Mesenteric fat pad (tissue), 1 donor: ENCODE measurements at places on chromosomes 16 and 17. TPM values are rescaled to one million over a fixed set of nuclear protein-coding genes. Genes with fewer than 3 reads are reported as not detected.
A peak's percentile ranks its signal among the peaks of the same experiment; 100 is the strongest.

The MATCAP1 gene
- total RNA-seq = 14.5 TPM

- no peak for DNase-seq
These were observed 140.2 kb downstream of the PITPNC1 start for GRCh38 chr17:67517325-67517724.

GRCh38 chr17:5209396-5209795 lies 17.7 kb upstream of the ZNF594 start:
- no peak for DNase-seq

- DNase-seq = no peak
These were observed 977 bp upstream of the CA10 start for GRCh38 chr17:52159246-52160135.

DNA sequence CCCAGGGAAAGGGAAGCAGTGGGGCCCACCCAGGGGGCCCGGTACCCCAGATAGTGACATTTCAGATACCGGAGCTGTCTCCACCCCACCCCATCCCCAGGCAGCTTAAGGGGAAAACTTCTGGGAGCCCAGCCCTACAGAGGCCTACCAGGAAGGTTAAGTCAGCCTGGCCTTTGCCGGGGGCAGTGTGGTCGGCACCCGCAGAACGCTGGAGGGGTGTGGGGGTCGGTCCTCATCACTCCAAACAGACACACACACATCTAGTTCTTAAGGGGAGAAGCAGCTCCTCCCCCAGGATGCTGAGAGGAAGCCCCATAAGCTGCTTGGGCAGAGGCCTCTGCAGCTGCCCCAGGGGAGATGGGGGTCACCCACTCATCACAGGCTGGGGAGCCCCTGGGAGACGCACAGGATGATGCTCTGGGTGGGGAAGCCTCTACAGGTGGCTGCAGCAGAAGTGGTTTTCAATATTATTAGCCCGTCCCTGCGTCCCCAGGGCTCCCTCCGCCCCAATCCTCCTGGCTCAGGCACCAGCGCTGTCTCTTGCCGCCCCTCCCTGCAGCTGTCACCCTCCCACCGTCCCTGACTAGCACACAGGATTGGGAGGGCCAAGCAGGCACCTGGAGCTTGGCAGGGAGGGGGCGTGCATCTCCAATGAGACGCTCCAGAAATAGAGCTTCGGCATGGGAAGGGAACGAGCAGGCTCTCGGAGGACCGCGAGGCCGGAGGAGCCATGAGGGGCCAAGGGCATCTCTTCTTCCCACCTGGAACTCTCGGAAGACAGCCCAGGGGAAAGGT lies 1.4 kb upstream of the ABR start:
- no peak for DNase-seq

DNA sequence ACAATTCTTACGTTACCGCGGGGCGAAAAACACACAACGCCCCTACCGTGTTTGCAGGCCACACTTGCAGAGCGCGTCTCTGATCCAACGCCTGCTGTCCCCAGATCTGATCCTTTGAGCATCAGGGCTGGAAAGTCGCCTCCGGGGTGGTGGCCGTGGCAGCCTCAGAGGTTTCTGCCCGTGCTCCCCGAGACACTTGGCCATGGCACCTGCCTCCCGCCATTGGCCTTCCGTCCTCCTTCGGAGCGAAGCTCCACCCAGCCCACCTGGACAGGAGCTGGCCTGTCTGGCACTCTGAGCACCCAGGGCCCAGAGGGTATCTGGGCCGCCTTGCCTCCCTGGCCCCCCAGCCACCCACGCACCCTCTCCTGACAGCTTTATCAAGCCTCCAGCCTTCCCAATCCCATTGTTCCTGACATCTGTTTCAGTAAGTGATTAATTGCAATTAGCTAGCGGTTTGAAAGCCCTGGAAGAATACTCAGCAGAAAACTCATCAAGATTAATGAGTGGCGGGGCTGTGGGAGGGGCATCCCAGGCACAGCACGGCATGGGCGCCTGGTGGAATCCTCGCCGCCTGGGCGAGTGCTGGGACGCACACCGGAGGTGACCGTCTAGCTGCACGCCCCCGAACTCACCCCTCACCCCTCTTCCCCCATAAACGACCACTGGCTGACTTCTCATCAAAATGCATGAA lies 181.5 kb upstream of the GSE1 start:
- DNase-seq = no peak

DNA sequence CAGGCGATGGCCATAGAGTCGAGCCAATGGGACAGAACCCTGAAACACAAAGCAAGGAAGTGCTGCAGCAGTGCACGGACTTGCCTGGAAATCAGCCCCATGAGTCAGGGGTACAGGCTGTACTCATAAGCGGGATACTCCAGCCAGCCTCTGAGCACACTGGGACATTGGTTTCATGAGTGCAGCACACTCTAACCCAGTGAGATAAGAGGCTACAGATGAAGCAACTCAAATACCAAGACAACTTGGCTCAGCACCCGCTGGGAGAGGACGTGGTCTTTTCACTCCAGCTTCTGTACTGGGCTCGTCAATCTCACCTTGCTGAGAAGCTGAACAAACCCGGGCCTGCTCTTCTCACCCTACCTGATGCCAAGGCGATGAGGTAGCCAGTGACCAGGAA lies 98.2 kb downstream of the AXIN2 start:
- DNase-seq = peak; percentile 84

The RHBDL3 gene
- 0.87 TPM for total RNA-seq

DNA sequence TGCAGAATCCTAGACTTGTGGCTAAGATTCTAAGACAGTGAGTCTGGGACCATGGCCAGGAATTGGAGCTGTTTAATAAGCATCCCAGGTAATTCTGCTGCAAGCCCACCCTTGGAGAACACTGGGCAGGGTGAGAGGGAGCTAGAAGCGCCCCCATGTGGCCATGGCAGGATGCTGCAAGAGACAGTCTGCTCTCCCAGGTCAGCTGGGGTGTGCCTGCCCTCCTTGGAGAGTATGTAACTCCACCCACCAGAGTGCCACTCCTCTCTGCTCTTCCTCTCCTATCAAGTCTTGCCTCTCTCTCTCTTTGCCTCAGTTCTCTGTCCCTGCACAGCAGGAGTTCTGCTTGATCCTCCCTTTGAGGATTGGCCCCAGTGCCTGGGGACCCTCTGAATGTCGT lies 14.9 kb downstream of the RCVRN start:
- no peak for DNase-seq

GRCh38 chr17:41959336-41960095 lies 7.1 kb upstream of the CNP start:
- DNase-seq = no peak

DNA sequence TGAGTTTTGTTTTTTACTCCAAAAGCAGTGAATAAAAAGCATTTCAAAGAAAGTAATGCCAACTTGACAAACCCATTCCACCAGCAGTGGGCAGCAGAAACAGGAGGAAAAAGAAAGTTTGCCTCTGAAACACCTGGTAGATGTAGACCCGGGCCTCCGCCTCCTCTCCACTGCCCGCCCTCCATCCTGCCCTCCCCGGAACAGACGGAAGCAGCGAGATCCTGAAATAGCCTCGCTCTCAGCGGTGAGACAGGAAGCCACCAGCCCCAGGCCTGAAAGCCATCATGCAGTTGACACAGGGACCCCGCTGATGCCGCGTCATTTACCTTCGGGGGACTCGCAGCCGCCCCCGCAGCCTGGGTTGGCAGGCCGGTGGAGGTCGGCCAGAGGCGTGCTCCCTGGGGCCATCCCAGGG lies 67.8 kb downstream of the C16orf78 start:
- no peak for DNase-seq

DNA sequence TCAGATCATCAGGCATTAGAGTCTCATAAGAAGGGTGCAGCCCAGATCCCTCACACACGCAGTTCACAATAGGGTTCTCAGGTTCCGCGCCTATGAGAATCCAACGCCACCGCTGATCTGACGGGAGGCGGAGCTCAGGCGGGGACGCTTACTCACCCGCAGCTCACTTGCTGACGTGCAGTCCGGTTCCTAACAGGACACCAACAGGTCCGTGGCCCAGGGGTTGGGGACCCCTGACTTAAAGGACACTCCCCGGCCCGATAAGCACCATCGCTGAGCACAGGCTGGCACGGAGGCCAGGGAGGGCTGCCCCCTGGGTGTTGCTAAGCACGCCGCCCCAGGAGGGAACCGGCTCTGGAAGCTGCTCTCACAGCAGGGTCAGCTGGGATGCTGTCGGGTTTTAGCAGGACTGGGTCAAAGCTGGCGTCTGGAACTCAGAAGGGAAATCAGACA lies 30.1 kb upstream of the BAHCC1 start:
- no peak for DNase-seq

DNA sequence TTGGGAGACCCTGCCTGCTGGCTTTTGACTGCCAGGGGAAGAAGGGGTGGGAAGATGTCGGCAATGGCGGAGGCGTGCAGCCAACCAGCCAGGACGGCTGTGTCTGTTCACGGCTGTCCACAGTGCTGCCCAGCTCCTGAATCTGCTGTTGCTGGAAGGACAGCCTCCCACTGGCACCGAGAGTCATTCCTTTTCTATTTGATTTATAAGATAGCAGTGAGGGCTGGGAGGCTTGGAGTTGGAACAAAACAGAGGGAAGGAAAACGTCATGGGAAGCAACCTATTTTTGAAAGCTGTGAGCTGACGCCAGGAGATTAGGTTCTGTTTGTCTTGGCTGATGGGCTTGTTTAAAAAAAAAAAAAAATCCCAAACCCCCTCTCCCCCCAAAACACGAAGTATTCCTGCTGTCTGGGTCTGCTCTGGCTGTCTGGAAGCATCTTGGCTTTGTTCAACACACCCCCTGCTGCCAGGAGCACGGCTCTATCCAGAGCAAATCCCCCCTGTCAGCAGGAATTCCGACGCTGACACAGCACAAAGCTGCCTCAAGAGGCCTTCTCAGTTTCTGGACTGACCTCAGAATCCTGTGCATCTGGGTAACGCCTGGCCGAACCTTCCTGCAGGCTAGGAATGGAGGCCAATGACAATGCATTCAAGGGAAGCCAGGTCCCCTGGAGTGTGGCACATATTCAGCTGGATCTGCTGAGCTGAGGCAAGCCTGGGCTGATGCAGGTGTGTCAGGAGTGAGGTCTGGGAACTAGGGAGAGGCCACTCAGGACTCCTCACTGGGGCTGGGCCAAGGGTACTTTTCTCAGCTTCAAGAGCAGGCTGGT lies 41.0 kb upstream of the SREBF1 start:
- no peak for DNase-seq

The P2RX1 gene
- total RNA-seq = 2.3 TPM

The TRIM37 gene
- total RNA-seq = 16.0 TPM

The MT1H gene
- total RNA-seq = 0.58 TPM
